ENCODE measurements at places on chromosomes 5 and 9. TPM values are rescaled to one million over a fixed set of nuclear protein-coding genes. Genes with fewer than 3 reads are reported as not detected.

GRCh38 chr5:54073131-54073530 is 237.2 kb downstream of the ARL15 start:
- DNase-seq, result no peak

- peak; percentile 17 for DNase-seq
These were observed 146.2 kb downstream of the GOLPH3 start for GRCh38 chr5:32027717-32028458.

The FRMPD1 gene
- 1.5 TPM for polyA plus RNA-seq

- no peak for DNase-seq
These were observed 20.4 kb downstream of the FBXO10 start for GRCh38 chr9:37555786-37556185.

DNA sequence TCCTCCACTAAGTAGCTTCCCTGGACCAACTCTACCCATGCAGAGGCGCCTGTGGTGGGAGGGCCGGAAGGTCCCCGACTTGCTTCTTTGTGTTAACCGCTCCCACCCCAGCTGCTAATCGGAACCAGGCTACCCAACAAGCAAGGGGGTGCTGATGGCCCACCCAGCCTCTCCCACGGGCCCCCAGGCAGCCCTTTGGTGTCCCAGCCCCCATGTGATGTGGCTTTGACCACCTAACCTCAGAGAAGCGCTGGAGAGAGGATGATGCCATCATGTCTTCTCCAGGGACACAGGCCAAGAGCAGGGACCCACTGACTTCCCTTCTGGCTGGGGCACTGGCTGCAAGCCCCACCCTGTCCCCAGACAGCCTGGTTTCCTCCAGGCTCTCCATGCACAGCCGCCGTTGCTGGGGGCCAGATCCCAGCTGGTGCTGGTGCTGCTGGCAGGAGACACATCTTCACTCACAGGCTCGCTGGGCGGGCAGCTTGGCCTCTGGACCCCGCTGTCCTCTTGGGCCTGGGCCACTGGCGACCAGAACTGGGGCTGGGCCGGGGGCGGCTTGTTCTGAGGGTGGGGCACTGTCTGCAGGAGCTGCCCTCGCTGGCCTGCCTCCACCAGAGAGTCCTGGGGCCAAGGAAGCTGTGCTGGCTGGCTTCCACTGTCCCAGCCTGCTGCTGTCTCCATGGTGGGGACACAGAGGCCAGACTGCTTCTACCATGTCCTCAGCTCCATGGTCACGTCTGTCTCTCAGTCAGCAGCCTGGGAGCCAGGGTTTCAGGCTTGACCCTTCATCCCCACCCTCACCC is 27.8 kb downstream of the LAMC3 start:
- no peak for DNase-seq

The RANBP3L gene
- 0.08 TPM for polyA plus RNA-seq

The ADCY2 gene
- polyA plus RNA-seq, result 0.52 TPM

The NADK2 gene
- 8.6 TPM for polyA plus RNA-seq

GRCh38 chr5:28156981-28157380 is 1118.6 kb upstream of the CDH9 start:
- no peak for DNase-seq

- DNase-seq, result no peak
These were observed 12.8 kb downstream of the FABP6 start for GRCh38 chr5:160242145-160242544.

The C5 gene
- 6.5 TPM for polyA plus RNA-seq

DNA sequence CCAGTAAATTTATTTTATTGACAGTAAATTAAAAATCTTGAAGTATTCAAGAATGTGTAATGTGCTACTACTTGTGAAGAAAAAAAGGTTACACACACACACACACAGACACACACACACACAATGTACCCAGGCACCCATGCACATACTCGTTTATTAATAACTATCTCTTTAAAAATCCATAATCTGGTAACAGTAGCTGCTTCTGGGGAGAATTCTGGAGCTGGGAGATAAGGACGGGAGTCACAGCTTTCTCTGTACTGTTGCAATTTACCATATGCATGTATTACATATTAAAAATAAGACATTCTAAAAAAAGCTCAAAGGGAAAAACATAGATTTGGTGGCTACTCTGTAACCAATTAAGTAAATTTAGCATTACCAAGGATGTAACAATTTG is 7.9 kb upstream of the C1QTNF2 start:
- no peak for DNase-seq

DNA sequence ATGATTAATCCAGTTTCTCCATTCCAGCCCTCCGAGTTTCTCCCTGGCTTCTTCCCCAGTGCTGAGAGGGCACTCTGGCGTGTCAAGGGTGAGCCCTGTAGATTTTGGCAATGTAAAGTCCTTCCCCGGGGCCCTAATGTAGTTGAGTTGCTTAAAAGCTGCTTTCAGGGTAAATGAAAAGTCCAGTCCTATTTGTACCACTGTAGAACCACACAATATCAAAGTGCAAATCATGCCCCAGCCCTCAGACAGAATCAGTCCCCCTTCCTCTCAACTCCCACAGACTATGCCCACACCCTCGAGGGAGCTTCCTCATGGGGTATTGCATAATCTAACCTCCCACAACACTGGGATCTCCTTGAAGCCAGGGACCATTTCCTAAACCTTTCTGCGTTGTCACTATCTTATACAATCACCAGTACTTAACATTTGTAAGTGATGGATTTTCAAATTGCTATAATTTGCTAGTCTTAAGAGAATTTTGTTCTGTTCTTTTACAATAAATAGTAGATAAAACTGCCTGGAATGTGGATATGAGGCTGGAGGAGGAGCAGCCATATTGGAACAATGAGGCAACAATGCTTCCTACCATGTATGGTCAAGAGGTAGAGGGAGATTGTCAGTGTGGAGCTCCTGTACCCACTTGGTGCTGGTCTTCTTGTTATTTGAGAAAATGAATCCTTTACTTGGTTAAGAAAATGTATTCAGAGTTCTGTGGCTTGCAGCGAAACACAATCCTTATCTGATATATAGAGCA is 34.4 kb downstream of the ZNF366 start:
- no peak for DNase-seq

DNA sequence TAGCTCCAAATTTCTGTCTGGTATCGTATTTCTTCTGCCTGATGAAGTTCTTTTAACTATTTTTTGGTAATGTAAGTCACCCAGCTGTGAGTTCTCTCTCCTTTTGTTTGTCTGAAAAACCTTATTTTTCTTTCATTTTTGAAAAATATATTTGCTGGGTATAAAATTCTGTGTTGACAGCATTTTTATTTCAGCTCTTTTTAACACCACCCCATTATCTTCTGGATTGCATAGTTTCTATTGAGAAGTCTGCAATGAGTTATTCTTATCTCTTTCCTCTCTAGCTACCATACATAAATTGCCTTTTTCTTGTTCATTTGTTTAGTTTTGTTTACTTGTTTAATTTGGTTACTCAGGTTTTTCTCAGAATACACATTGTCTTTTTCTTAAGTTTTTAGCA is 109.1 kb downstream of the NSG2 start:
- no peak for DNase-seq

DNA sequence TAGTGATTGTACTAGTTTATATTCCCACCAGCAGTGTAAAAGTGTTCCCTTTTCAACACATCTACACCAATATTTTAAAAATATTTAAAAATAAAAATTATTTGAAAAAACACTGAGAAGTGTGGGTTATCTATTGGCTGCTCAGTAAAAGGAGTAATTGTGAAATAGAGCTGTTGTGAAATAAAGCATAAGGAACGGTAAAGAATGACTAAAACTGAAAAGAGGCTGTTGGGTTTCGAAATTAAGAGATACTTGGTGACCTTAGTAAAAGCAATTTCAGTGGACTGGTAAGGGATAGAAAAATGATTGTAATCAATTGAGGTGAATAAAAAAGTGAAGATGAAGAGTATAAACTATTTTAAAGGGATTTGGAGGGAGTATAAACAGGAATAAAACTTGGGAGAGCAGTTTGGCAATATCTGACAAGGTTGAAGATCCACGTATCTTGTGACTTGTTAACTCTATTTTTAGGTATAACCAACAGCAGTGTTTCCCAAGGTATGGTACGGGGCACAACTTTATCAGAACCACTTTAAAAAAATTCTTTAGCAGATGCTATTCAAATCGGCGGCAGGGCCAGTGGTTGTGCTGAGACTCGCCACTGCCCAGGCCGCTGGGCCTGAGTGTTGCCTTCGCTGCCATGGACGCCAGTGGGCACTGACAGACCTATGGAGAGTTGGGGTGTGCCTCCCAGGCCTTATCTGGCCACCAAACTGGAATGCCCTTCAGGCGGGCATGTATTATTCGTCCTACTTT is 63.3 kb downstream of the TMEM38B start:
- DNase-seq, result no peak

GRCh38 chr9:19471737-19472648 is 63.2 kb downstream of the ACER2 start:
- DNase-seq, result peak; percentile 54

- DNase-seq, result no peak
These were observed 243.4 kb upstream of the KCNN2 start for GRCh38 chr5:114118511-114118910.

GRCh38 chr5:176625512-176625911 is 4.8 kb downstream of the SNCB start:
- DNase-seq, result no peak

DNA sequence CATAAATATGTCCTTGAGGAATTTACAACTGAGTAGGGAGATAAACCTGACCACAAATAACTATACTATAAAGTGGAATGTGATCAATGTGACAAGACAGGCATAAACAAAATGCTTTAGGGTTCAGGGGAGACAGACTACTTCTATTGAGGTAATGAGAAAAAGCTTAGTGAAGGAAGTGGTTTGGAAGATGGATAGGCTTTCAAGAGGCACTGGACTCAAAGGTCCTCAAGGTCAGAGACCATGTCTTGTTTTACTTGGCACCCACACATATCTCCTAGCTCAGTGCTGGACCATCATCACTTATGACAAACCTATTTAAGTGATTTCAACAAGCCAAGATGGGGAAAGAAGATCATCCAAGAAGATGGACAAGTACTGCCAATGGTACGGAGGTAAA is 257.8 kb downstream of the BNC2 start:
- DNase-seq, result no peak
